ENCODE measurements at places on chromosomes 3 and 15.

- H3K4me1 ChIP-seq = no peaks in the 10 kb centered on the region
- no peak for DNase-seq
- no peak overlapping the region for H3K27ac ChIP-seq
- no peaks in the 10 kb centered on the region for H3K36me3 ChIP-seq
Observed at GRCh38 chr3:139123377-139124095, 78.8 kb upstream of the PRR23C start.

- H3K4me3 ChIP-seq = no peak overlapping the region
- no peak overlapping the region for H3K27ac ChIP-seq
- H3K36me3 ChIP-seq = no peaks in the 10 kb centered on the region
- H3K27me3 ChIP-seq = no peaks in the 10 kb centered on the region
Observed at GRCh38 chr15:25416693-25417092, 22.1 kb downstream of the UBE3A start.

- H3K27me3 ChIP-seq = no peaks in the 10 kb centered on the region
- H3K4me3 ChIP-seq = no peak overlapping the region
- no peaks in the 10 kb centered on the region for H3K36me3 ChIP-seq
- no peak overlapping the region for H3K27ac ChIP-seq
Observed at GRCh38 chr3:190495796-190496195, 18.1 kb upstream of the IL1RAP start.

DNA sequence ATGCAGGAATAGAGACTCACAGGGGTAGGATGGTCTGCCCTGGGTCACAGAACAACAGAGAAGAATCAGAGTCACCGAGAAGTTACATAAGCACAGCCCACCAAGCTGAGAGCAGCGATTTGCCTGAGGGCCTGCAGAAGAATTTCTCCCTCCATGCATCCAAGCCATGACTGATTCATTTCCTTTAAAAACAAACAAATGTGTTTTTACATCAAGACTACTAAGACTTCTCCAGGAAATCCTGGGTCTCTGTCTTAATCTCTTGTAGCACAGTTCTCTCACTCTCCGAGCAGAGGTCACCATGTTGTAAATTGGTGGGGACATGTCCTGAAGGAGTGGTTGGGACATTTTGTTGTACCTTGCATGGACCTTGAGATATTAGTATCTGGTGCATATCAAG is 159.8 kb downstream of the THSD4 start:
- H3K36me3 ChIP-seq = no peaks in the 10 kb centered on the region
- H3K4me3 ChIP-seq = no peak overlapping the region
- no peak for DNase-seq
- H3K27me3 ChIP-seq = no peaks in the 10 kb centered on the region

DNA sequence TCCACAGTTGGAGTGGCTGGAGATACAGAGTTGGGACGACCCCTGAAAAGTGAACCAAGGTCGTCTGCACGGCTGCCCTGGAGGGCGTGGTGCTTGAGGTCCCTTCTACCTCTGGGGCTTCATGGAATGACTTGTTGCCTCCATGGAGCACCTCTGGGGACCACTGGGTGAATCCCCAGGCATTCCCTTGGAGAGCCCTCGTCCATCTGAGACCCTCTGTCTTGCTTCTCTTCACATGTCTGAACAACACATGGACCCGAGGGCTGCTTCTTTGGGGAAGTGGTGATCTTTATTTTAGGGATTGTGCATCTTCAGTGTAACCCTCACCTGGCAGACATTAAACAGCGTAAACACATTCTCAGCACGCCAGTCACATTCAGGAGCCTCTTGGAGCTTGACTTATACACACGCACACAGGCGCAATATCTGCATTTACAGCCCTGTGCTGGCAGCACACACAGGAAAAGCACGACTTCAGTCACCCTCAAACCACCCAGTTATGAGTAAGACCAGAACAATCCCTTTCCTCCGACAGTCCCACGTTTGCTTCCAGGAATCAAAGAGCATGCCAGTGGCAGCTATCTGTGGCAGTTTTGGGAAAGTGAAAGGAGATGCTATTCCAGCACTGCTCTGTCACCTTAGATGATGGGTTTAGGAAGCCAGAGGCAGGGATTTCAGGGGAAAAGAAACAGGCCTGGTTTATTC is 12.6 kb downstream of the FAM107A start:
- no peaks in the 10 kb centered on the region for H3K4me1 ChIP-seq
- H3K27me3 ChIP-seq = no peaks in the 10 kb centered on the region
- H3K36me3 ChIP-seq = no peaks in the 10 kb centered on the region
- H3K4me3 ChIP-seq = no peak overlapping the region
- H3K27ac ChIP-seq = no peak overlapping the region

GRCh38 chr3:16373341-16373946 is 108.4 kb downstream of the OXNAD1 start:
- peak overlapping the region; percentile 83 for H3K27ac ChIP-seq
- H3K36me3 ChIP-seq = peaks cover 40% of the 10 kb centered on the region

- no peak for DNase-seq
- H3K27me3 ChIP-seq = no peaks in the 10 kb centered on the region
- no peak overlapping the region for H3K27ac ChIP-seq
- H3K36me3 ChIP-seq = no peaks in the 10 kb centered on the region
Observed at GRCh38 chr3:42725454-42725853, 22.9 kb upstream of the HHATL start.

DNA sequence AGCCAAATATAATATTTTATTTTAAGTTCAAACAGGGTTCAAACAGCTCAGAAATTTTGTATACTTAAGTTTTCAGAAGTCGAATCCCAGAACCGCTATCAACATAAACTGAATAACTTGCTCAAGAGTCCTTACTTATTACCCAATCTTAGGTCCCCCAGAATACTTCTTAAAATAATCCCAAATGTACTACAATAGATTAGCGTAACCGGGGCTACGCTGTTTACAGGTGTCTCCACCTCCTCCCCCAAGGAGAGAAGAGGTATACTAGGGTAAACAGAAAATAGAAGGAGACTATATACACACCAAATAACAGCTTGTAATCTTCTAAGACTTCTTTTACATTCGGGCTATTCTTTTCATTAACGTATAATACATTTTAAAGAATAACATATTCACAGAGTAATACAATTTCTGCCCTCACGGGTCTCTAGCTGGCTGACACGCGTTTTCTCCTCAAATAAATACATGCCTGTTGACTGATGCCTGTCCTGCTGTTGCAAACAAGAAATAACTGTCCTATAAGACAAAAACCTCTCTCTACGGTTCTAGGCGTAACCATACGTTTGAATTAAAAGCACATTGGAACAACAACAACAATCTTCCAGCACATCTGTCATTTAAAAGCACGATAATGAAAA is 1.3 kb downstream of the DENND4A start:
- peaks cover 15% of the 10 kb centered on the region for H3K4me1 ChIP-seq
- no peaks in the 10 kb centered on the region for H3K36me3 ChIP-seq
- H3K27ac ChIP-seq = peak overlapping the region; percentile 98
- DNase-seq = no peak

GRCh38 chr3:102174312-102174712 is 260.5 kb upstream of the ZPLD1 start:
- no peak for DNase-seq
- peak overlapping the region; percentile 58 for H3K27ac ChIP-seq
- no peaks in the 10 kb centered on the region for H3K4me1 ChIP-seq

GRCh38 chr3:39601241-39601640 is 133.8 kb downstream of the MOBP start:
- no peaks in the 10 kb centered on the region for H3K36me3 ChIP-seq
- no peak overlapping the region for H3K27ac ChIP-seq
- H3K4me1 ChIP-seq = no peaks in the 10 kb centered on the region
- H3K4me3 ChIP-seq = no peak overlapping the region

DNA sequence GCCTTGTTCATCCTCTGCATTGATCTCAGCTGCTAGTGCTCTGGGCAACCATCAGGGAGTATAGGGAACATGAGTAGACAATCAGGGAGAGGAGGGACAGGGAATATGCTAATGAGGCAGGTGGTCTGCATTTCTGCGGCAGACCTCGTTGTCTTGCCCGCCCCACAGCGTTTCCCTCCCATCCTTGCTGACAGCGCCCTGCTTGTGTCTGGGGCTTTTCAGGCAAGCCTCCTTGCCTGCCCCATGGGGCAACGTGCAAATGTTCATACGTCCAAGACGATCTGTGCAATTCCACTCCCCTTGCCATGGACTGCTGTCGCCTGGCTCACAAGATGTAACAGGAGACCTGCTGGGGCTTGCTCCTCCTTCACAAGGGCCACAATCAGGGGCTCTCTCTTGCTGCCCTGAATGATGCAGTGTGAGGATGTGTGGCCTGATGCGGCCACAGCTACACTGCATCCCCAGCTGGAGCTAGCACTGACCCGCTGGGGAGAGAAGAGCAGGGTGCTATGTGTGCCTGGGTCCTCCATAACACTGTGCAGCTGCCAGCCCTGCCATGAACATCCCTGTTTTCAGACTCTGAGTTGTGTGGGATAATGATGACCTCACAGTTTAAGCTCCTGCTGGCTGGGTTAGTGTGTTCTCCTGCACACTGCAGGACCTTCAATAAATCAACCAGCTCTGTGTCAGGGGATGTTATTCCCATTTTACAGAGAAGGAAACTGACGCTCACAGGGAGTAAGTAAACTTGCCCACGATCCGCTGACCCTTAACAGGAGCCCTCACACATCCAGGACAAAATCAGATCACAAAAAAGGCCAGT is 211.3 kb downstream of the KLF13 start:
- no peaks in the 10 kb centered on the region for H3K27me3 ChIP-seq
- no peaks in the 10 kb centered on the region for H3K36me3 ChIP-seq
- DNase-seq = no peak

- peaks cover 2% of the 10 kb centered on the region for H3K4me1 ChIP-seq
- no peak for DNase-seq
- H3K36me3 ChIP-seq = no peaks in the 10 kb centered on the region
- H3K27me3 ChIP-seq = no peaks in the 10 kb centered on the region
- H3K27ac ChIP-seq = peak overlapping the region; percentile 69
- peak overlapping the region; percentile 48 for H3K4me3 ChIP-seq
Observed at GRCh38 chr3:150183678-150184425, 213.2 kb upstream of the PFN2 start.

DNA sequence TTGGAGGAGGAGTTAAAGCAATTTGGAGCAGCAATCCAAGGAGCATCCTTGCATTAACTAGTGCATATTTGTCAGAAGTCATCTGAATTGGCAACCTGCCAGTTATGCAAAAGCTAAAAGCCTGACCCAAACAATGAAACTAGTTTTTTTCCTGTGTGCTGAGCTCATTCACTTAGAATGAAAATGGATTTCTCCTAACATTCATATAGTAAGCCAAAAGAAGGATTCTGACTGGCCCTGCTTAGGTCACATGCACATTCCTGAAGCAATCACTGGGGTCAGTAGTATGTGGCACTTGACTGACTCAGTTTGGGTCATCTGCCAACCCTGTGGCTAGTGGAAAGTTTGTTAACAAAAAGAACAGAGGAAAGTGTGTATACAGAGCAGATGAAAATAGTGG is 30.5 kb downstream of the OXSM start:
- no peaks in the 10 kb centered on the region for H3K4me1 ChIP-seq
- H3K4me3 ChIP-seq = no peak overlapping the region
- no peak for DNase-seq

DNA sequence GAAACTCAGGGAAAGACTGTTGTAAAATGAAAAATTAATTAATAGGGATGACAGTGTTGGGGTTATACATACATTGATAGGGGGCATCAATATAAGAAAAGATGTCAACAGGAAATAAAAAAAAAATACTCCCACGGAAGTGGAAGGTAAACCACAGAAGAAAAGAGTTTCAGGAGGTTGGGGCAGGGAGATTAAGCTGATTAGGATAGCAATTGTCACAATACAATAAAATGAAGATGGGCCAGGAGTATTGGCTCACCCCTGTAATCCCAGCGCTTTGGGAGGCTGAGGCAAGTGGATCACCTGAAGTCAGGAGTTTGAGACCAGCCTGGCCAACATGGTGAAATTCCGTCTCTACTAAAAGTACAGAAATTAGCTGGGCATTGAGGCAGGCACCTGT is 536.1 kb downstream of the AGBL1 start:
- H3K4me1 ChIP-seq = no peaks in the 10 kb centered on the region
- H3K36me3 ChIP-seq = no peaks in the 10 kb centered on the region
- no peak overlapping the region for H3K4me3 ChIP-seq

- no peak overlapping the region for H3K27ac ChIP-seq
- no peaks in the 10 kb centered on the region for H3K4me1 ChIP-seq
- no peak for DNase-seq
- no peak overlapping the region for H3K4me3 ChIP-seq
Observed at GRCh38 chr15:99590913-99591646, 25.3 kb downstream of the MEF2A start.

- no peaks in the 10 kb centered on the region for H3K36me3 ChIP-seq
- no peak overlapping the region for H3K4me3 ChIP-seq
- DNase-seq = no peak
- H3K27ac ChIP-seq = no peak overlapping the region
Observed at GRCh38 chr15:53414167-53414566, 345.3 kb downstream of the WDR72 start.

DNA sequence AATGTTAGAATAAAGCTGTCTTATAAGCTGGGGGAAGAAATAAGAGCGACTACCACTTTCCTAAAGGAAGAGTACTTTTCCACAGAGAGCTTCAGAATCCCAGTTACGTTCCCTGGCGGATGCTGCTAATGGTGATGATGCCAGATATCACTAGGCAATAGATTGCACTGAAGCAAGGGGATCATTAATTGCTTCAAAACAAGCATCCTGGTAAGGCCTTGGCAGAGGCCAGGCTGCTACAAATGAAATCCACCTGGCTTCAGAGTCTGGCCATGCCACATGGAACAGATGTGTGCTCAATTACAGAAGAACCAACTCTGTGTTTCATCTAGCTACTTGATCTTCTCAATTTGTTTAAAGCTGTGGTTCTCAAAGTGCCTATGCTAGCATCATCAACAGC is 129.2 kb upstream of the IL12A start:
- DNase-seq = no peak
- H3K4me3 ChIP-seq = no peak overlapping the region
- H3K4me1 ChIP-seq = no peaks in the 10 kb centered on the region
- no peaks in the 10 kb centered on the region for H3K27me3 ChIP-seq
- no peaks in the 10 kb centered on the region for H3K36me3 ChIP-seq

- H3K4me3 ChIP-seq = no peak overlapping the region
- no peaks in the 10 kb centered on the region for H3K27me3 ChIP-seq
- no peak overlapping the region for H3K27ac ChIP-seq
- H3K36me3 ChIP-seq = no peaks in the 10 kb centered on the region
- DNase-seq = no peak
Observed at GRCh38 chr3:140705954-140706353, 28.1 kb downstream of the TRIM42 start.

DNA sequence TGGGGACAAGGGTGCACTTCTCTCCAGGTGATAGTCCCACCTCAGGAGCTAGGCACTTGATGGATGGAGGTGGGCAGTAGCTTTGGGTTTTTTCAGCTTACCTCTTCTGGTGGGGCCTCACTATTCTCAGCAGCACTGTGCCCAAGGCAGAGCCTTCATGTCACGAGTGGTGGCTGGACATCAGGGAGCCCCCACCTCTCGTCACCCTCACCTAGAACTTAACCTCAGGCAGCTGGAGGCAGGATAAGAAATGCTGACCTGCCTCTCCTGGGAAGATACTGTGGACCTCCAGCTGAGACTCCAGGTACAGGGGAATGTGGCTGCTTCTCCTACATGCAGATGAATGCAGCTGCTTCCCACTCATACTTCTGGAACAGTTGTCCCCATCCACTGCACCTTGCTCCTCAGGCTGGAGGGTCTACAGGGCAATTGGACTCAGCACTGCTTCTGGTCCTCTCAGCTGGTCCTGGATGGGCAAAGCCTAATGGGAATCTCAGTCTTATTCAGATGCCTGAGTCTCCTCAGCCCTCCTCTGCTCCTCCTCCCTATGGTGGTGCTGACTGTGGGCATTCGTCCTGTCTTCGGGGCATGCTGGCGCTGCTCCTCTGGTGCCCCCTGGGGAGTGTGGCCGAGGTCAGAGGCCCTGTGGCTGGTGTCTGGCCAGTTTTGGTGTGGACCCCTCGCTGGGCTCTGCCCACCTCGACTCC is 129.9 kb downstream of the KLF13 start:
- H3K27ac ChIP-seq = no peak overlapping the region
- peak; percentile 37 for DNase-seq
- peaks cover 5% of the 10 kb centered on the region for H3K4me1 ChIP-seq
- H3K36me3 ChIP-seq = no peaks in the 10 kb centered on the region
- H3K4me3 ChIP-seq = no peak overlapping the region

All from ascending aorta (tissue), 2 donors.